ENCODE measurements at places on chromosomes 3 and 15.

GRCh38 chr3:24741506-24741905, 246.9 kb upstream of the THRB start:
- no peak for DNase-seq

GRCh38 chr3:192864941-192865340, 52.7 kb downstream of the MB21D2 start:
- no peak for DNase-seq

- no peak for DNase-seq
Measured at GRCh38 chr3:61986473-61986872, 386.9 kb downstream of the FEZF2 start.

DNA sequence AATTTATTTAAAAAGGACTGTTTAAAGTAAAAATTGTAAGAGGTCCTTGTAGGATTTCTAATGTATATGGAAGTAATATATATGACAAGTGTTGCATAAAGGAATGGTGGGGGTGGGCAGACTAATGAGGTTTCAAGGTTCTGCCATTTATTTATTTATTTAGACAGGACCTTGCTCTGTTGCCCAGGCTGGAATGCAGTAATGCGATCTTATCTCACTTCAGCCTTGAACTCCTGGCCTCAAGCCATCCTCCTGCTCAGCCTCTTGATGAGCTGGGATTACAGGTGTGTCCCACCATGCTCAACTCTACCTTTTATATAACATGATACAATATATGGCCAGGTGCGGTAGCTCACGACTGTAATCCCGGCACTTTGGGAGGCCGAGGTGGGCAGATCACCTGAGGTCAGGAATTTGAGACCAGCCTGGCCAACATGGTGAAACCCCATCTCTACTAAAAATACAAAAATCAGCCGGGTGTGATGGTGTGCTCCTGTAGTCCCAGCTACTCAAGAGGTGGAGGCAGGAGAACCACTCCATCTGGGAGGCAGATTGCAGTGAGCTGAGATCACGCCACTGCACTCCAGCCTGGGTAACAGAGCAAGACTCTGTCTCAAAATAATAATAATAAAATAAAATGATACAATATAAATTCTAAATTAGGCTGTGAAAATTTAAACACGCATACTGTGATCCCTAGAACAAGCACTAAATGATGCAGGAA, 33.8 kb upstream of the IGF2BP2 start:
- no peak for DNase-seq

- peak; percentile 77 for DNase-seq
Measured at GRCh38 chr3:32438596-32439344, 47.1 kb downstream of the CMTM7 start.

GRCh38 chr15:90571063-90571541, 41.4 kb downstream of the CRTC3 start:
- no peak for DNase-seq

DNA sequence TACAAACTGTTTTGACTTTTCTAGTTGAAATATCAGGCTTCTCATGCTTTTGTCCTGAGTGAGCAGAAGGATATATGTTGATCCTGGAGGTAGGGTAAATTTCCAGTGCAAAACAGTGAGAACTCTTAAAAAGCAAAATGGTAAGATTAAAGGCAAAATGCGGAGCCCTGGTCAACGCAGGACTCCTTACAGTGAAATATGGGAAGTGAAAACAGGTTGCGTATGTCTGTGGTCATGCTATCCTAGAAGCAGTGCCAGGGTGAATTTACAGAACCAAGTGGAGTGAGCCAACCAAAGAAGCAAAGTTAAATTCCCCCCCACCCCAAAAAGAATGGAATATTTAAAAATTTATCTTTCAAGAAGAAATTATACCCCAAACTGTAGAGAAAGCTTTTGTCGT, 256.4 kb downstream of the NR2F2 start:
- no peak for DNase-seq
